ENCODE measurements at places on chromosomes 4 and X. TPM values are rescaled to one million over a fixed set of nuclear protein-coding genes. Genes with fewer than 3 reads are reported as not detected.

MMRN1 gene
- 1.1 TPM for total RNA-seq

- DNase-seq, result no peak
Observed at GRCh38 chrX:129737916-129738315, 863 bp upstream of the XPNPEP2 start.

GRCh38 chr4:155885666-155886065, 17.8 kb upstream of the TDO2 start:
- no peak for DNase-seq

PTTG2 gene
- total RNA-seq, result 2.5 TPM

- DNase-seq, result no peak
Observed at GRCh38 chr4:158934996-158935669, 166.3 kb downstream of the FNIP2 start.

DNA sequence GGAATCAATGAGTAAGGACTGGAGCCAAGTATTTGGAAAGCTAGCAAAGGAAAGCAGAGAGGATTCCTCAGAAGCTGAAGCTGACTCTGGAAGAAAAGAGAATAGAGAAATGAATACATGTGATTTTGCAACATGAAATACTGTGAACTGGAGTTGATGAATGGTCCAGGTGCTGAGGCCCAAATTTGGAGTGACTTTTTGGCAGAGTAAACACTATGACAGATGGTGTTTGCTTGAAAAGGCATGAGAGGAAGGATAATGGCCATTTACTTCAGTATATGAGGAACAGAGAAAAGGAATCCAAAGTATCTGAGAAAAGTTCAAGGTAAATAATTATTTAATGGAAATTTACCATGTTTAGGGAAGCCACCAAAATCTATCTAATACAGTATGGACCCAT, 236.7 kb downstream of the SLITRK2 start:
- DNase-seq, result no peak

GRCh38 chr4:119299260-119299671, 22.7 kb downstream of the FABP2 start:
- no peak for DNase-seq

GRCh38 chr4:21835712-21836111, 112.9 kb downstream of the KCNIP4 start:
- DNase-seq, result no peak

DNA sequence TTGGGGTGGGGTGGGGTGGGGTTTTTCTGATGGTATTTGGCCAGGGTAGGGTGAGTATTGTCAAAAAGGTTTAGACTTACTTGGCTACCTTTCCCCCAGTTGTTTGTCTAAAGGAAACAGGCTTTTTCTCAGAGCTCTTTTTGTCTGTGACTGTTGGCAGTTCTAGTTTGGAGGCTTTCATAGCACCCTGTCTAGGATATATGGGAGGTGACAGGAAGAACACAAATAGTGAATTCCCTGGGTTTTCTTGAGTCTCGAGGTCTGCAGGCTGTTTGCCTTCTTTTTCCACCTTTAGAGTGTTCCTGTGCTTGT, 13.5 kb downstream of the RPS6KA3 start:
- DNase-seq, result no peak

DNA sequence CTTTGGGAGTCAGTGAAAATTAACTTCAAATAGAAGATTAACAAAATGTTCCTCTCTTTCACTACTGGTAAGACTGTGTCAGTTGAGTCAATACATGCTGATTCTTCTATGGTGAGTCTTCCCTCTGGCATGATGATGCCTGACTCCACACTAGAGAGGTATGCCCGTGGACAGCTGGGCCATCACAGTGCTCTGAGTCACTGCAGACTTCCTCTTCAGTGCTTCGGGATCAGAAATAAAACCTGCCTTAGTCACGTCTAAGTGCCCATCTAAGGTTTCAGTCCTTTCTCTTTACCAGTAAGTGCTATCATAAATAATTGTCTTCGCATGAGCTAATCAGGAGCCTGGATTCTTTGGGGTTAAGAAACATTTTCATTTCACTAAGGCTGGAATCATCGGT, 1.6 kb upstream of the ASB5 start:
- DNase-seq, result no peak

CXCL8 gene
- 2.8 TPM for total RNA-seq

STAP1 gene
- 15.0 TPM for total RNA-seq

NLRP2B gene
- not detected for total RNA-seq

DNA sequence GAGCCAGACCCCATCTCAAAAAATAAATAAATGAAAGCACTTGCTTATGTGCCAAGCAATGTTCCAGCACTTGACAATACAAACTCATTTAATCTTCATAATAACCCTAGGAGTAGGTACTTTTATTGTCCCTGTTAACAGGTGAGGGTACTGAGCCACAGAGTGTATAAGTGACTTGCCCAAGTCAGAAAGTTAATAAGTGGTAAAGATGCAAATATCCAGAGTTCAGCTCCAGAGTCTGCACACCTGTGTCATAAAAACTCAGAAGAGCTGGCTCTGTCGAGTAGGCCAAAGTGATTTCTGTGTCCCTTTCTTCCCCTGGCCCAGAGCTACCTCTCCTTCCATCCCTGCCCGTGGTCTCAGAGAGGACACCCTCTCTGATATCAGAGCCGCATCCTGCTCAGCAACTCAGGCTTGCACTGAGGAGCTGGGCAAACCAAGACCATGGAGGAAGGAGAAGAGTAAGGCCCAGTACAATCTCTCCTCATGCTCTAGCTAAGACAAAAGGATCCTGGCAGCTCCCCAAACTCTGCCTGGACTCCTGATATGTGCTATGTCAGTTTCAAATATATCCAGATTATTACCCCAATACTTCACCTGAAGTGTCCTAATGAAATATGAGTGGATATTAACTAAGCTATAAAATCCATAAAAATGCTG, 136.3 kb downstream of the HS6ST2 start:
- DNase-seq, result no peak

DNA sequence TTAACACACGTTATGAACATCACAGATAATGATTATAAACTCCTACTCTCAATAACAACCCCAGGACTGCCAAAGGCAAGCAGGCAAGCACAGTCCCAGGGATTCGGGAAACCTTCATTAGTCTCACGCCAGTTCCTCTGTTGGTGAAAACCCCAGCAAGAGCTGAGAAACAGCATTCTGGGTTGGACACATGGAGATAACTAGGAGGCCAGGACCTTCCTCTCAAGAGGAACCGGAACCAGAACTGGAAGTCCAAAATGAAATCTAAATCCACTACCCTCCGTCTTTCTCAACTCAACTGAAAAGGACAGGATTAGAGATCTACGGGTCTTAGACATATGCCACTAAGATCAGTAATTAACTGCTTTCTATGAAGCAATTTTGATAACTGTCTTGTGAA, 3.8 kb downstream of the VEGFC start:
- DNase-seq, result no peak

XPNPEP2 gene
- total RNA-seq, result not detected

DNA sequence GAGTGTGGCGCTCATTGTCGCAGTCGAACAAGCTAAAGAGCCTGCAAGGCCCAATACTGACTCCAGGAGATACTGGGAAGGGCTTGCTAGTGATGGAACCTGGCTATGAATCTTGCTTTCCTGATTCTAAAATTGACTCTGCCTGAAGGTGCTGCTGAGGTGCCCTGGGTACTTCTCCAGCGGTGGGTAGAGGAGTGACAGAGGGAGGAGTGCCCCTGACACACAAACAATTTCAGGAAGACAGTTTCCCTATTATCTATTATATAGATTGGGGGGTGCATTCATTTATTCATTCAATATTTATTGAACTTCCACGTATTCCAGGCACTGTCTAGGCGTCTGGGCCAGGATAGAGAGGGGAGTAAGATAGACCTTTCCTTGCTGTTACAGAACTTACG, 339.2 kb upstream of the GATB start:
- DNase-seq, result no peak

GRCh38 chr4:165810726-165811125, 62.3 kb upstream of the TLL1 start:
- DNase-seq, result no peak

CDX4 gene
- not detected for total RNA-seq

DNA sequence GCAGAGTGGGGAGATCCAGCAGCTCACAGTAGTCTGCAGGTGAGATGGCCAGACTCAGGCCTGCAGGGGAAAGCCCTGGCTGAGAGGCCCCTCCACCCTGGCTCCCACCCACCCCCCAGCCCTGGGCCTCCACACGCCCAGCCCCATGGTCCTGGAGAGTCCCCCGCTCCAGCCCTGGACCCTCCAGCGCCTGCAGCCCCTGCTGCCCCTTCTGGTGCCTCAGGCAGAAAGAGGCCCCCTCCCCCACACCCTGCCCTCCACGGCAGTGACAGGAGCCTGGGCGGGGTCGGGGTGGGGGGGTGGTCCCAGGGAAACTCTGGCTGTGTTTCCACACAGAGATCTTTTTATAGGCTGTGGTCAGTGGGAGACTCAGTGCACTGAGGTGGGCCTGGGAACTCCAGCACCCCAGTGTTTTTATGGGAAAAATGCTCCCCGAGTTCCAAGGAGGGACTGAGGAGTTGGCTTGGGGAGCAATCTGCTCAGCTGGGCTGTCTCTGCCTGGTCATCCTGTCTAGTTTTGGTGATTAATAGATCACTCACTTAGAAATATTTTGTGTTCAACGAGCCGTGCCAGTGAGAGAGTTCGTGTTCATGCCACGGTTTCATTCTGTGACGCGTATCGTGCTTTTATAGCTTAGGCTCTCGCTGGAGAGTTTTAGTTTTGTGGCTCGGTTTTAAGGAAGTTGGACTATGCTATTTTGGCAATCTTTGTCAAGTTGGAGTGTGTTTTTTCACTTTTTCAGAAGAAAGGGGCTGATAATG, 53.1 kb upstream of the HGFAC start:
- DNase-seq, result no peak

DNA sequence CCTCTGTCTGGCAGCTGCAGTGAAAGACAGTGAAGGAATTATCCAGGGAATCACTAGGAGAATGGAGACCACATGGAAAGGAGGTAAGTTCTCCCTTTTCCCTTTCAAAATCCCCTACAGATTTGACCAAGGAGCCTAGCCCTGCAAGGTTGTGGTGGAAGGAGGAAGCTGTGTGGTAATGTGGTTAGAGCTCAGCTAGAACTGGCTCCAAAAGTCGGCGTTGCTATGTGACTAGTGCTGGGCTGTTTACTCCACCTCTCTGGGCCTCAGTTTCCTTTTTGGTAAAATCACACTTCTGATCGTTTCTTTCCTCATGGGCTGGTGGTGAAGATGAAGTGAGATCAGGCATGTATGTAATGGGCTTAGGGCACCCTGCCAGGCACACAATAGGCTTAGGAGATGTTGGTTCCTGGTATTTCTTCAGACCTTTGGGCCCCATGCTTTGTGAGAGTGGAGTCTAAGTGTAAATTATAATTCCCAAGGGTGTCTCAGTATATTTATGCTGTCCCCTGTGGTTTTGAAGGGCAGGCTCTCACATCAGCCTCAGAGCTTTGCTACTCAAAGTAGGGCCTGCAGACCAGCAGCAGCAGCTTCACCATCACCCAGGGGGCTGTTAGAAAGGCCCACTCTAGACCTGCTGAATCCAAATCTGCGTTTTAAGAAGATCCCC, 183.7 kb upstream of the BCOR start:
- DNase-seq, result no peak

DNA sequence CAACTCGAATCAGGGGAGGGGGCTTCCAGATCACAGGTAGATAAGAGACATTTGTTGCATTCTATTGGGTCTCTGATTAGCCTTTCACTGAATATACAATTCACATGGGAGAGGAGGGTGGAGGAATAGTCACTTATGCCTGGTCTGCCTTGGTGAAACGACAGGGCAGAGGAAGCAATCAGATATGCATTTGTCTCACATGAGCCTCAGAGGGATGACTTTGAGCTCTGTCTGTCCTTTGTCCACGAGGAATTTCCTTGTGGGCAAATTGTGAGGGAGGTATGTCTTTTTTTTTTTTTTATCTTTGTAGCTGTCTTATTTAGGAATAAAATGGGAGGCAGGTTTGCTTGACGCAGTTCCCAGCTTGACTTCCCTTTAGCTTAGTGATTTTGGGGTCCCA, 28.5 kb upstream of the TMSB4X start:
- DNase-seq, result no peak

- no peak for DNase-seq
Observed at GRCh38 chr4:54664400-54664799, 6.6 kb downstream of the KIT start.

DNA sequence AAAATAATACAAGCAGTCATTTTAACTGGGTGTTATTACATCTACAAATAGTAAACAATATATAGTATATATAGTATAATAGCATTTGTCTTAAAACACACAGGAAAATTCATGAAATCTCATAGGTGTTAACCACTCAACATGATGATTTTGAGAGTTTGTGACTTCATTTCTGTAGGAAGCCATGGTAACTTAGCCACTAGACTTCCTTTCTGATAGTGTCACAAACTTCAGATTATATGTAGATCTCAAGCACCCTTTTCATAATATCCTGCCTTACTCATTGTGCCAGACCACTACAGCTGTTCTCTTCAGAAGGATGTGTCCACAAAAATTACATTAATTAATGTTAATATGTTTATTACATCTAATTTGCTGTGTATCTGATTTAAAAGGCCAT, 1250.6 kb downstream of the ADGRL3 start:
- DNase-seq, result no peak

All from naive thymus-derived CD4-positive, alpha-beta T cell (primary cell).